H7 (cell line): ENCODE measurements at places on chromosomes 12 and 14. TPM values are rescaled to one million over a fixed set of nuclear protein-coding genes. Genes with fewer than 3 reads are reported as not detected.

- no peak for DNase-seq
Measured at GRCh38 chr12:125295550-125295949, 230.3 kb downstream of the AACS start.

DNA sequence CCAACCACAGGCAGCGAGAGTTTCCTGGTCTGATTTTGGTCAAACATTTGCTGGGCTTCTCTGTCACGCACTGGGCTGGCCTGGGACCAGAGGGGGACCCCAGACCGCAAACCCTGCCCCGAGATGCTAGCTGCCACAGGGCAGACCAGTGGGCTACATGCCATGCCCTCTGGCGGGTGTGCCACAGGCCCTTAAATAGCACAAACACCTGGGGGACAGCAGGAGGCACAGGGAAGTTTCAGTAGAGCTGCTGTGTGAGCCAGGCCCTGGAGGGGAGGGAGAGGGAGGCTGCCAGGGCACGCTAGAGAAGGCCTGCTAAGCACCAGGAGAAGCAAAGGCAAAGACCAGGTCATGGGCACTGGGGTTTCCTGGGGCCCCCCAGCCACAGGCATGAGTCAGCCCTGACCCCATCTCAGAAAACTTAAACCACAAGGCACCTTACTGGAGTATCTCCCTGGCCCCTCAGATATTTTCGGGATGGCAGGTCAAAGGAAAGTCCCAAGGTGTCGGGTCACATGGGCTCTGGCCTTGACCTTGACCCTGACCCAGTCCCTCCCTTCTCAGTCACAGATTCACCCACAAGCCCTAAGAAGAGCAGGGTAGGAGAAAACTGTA lies 29.2 kb downstream of the ITPK1 start:
- peak; percentile 66 for DNase-seq

- peak; percentile 95 for DNase-seq
Measured at GRCh38 chr12:203462-204260, 10.3 kb downstream of the SLC6A12 start.

Gene SMCO2
- not detected in 2 replicates for total RNA-seq

Gene CTSG
- total RNA-seq, result 0.10 TPM in 1 of 2 replicates, not detected in the other

- DNase-seq, result peak; percentile 62
Measured at GRCh38 chr12:113087193-113087592, 30.7 kb downstream of the DTX1 start.

DNA sequence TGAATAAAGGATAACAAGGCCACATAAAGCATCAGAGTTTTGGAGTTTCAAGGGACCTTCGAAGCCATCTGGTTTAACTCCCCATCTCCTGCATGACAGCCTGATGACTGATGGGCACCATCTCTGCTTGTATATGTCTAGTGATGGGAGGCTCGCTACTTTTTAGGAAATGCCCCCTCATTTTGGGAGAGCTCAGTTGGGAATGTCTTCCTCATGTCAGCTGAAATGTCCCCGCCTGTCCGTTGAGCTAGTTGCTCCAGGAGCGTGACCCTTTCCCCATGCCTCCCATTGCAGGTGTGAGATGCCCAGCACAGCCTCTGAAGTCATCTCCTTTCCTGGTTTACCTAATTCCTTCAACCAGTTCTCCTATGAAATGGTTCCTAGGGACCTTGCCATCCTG lies 69.6 kb upstream of the CAPRIN2 start:
- DNase-seq, result no peak

DNA sequence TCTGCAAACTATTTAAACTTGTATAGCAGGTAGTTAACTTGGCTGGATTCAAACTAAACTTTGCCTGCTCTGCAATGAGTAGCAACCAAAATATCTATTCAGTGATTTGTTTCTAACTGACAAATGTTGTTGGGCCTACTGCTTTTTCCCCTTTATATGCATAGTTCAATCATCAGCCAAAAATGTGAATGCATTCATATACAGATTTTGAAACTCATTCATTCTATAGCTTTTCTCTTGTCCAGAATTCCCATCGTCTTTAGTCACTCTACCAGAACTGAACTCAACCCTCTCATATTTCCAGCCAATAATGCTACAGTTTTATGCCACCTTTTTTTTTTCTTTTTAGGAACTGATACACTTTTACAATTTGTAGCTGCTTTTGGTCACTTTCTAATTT lies 599.8 kb downstream of the RPL10L start:
- no peak for DNase-seq

GRCh38 chr14:91893669-91894068 lies 26.3 kb upstream of the TC2N start:
- DNase-seq, result no peak
